NCI-H526 treated with DMSO at 0.1 percent for 48 hours (cell line): ENCODE measurements at places on chromosomes 1 and 21.

- no peak for DNase-seq
Measured at GRCh38 chr1:201606096-201606495, 67.2 kb downstream of the NAV1 start.

- no peak for DNase-seq
Measured at GRCh38 chr1:214648801-214649200, 45.8 kb downstream of the CENPF start.

DNA sequence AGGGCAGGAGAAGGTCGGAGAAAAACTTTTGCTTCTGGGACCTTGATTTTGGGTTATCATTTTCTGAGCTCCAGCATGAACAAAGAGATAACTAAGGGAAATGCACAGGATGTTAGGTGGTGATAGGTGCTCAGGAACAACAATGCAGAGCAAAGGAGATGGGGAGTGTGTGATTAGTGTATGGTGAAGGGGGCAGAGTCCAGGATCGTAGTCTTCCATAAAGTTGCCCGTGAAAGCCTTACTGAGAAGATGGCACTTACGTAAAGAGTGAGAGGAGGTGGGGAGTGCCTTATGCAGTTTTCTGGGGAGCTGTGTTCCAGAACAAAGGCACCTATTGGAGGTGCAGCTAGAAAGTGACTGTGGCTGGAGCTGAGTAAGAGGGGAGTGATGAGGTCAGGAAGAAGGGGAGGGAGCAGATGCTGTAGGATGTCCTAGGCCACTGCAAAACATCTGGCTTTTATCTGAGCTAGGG, 11.6 kb downstream of the KCNK1 start:
- DNase-seq: no peak

- no peak for DNase-seq
Measured at GRCh38 chr21:21232320-21232719, 234.1 kb downstream of the NCAM2 start.

DNA sequence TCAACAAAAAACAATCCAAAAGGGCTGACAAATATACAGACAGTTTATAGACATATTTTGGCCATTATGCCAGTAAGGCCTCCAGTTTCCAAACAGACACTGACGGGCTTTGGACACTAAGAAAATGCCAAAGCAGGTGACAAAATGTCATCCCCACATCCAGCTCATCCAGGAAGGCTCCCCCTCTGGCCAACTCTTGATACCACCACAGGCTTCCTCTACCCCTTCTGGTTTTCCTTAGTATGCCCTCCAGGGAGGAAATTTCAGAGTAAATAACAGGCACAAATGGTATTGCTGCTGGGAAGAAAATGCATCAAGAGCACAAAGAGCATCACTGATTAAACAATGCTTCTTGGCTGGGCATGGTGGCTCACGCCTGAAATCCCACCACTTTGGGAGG, 225.3 kb downstream of the VAV3 start:
- DNase-seq: no peak

DNA sequence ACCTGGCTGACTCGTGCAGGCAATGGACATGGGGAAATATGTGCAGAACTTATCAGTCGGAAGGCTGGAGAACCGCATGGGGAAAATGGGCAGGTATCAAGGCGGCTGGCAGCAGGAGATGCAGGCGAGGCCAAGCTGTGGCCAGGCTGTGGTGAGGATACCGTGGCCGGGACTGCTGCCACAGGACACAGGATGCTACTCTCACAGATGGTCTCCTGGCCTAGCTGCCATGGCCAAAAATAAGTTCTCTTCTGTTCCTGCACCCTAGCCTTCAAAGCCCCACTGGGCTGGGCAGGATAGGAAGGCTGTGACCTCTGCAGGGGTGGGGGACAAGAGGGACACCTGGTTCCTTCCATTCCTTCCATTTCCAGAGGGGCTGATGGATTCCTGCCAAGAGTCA, 26.4 kb downstream of the TEX35 start:
- DNase-seq: no peak
